ENCODE measurements at places on chromosomes 13 and 19.

DNA sequence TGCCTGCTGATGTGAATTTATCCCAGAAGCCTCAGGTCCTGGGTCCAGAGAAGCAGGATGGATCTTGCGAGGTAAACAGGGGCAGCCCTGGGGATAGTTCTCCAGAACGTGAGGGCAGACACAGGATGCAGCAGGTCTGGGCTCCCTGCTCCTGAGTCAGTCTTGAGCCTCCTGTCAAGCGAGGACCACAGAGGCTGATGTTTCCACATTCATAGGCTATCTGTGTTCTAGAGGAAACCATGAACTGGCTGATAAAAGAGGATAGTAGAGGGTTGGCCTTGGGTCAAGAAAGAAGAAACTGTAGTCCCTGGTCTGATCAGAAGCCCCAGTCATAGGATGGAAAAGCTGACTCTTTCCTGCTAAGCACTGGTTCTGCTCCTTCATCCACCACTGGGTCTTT lies 2.2 kb downstream of the ZNF175 start:
- DNase-seq, result no peak

DNA sequence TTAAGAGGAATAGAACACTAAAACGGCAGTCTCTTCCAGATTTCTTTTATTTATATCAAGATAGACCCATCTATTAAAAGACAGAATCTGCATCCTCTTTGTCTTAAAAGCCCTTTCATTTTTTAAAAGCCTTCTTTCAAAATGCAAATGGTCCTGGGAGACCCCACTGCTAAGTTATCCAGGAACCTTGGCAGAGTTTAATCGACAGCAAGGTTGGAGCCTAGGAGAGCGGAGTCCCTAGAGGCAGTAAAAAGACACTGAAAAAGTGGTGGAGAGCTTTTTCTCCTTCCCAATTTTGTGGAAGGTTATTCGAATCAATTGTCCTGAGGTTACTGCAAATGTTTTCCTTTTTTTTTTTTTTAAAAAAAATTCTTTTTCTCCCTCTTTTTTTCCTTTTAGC lies 294.7 kb downstream of the NALCN start:
- DNase-seq, result no peak

DNA sequence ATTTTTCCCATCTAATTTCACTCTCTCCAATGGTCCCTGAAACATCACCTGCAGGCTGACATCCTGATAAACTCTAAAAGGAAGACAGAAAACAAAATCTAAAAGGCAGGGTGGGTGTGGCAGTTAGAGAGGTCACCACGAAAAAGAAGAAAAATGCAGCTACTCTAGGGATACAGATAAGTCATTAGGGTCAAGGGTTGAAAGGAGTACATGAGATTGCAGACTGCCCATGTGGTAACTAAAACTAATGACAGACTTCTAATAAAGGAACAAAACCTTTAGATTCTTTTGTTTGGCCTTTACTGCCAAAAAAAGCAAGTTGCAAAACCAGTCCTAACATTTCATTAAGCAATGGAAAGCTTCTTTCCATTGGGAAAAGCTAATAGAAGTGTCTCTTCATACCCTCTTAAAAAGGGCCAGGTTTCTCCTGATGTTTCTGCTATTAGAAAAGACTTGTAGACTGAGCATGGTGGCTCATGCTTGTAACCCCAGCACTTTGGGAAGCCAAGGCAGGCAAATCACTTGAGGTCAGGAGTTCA lies 31.0 kb downstream of the THSD1 start:
- no peak for DNase-seq

DNA sequence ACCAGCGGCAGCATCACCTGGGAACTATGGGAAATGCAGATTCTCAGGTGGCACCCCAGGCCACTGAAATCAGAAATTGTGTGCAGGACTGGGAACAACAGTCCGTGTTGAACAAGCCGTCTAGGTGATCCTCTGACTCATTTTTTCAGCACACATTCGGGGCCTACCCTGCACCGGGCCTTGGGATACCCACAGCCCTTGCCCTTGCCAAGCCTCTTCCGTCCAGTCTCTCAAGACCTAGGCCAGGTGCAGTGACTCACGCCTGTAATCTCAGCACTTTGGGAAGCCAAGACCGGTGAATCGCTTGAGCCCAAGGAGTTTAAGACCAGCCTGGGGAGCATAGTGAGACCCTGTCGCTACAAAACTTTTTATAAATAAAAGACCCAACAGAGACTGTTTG lies 18.3 kb downstream of the TGFB1 start:
- no peak for DNase-seq

- no peak for DNase-seq
Measured at GRCh38 chr13:99566125-99567083, 65.1 kb downstream of the TM9SF2 start.

DNA sequence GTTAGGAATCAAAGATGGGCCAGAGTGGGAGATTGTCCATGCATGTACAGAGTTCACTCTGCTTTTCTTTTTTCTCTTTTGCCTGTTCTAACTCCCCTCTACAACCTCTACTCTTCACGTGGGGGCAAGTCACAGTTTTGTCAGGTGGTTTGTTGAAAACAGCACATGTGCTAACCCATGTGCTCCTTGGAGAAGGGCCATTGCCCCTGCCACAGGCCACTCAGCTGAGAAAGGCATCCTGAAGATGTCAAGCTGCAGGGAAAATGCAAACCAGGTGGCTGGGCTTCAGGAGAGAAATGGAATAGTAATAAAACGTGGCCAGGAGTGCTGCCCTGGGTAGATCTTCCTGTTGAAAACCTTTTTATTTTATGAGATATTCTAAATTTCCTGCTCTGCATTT lies 35.3 kb upstream of the SLC10A2 start:
- DNase-seq, result no peak

- peak; percentile 8 for DNase-seq
Measured at GRCh38 chr19:16417660-16418596, 53.8 kb downstream of the EPS15L1 start.

GRCh38 chr13:31775686-31776085 lies 36.4 kb downstream of the RXFP2 start:
- no peak for DNase-seq

DNA sequence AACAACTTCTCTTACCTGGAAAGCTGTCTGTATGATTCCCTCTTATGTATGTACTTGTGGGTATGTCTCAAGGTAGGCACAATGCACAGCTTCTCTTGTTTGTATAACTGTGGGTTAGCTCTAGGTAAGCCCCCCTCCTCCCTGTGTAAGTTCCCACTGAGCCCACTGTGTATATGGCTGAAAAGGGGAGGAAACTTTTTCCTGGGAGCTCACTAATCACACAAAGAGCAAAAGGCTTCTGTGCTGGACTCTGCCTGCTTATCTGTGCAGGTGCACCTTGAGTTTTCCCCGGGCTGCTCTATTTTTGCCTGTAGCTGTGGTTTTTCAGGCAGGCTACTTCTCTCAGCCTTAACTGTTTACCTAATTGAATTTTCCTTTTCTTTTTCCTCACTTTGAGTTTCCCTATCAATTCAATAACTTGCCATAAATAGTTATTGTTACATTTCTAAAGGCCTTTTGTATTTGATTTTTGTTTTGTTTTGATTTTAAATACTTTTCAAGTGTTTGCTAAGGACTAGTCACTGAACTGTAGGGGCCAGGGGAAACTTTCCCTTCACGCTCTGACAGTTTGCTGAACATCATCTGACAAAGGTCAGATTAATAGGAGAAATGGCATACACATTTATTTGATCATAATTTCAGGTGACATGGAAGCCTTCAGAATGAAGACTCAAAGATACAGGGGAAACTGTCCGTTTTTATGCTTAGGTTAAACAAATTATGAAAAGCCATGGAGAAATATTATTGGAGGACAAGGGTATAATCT lies 423.5 kb upstream of the ATXN8OS start:
- no peak for DNase-seq

- DNase-seq, result no peak
Measured at GRCh38 chr13:42364613-42365000, 92.7 kb downstream of the AKAP11 start.

DNA sequence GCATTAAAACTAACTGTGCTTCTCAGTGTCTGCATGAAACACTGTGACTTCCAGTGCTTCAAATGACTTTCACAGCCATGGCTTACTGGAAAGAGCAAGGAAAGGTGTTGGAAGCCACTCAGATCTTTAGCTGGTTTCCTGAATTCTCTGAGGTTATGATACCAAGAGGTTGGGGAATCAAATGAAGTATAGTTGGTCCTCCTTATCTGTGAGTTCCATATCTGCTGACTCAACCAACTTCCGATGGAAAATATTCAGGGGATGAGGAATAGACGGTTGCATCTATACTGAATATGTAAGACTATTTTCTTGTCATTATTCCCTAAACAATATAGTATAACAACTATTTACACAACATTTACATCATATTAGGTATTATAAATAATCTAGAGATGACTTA lies 32.4 kb downstream of the EPSTI1 start:
- no peak for DNase-seq

DNA sequence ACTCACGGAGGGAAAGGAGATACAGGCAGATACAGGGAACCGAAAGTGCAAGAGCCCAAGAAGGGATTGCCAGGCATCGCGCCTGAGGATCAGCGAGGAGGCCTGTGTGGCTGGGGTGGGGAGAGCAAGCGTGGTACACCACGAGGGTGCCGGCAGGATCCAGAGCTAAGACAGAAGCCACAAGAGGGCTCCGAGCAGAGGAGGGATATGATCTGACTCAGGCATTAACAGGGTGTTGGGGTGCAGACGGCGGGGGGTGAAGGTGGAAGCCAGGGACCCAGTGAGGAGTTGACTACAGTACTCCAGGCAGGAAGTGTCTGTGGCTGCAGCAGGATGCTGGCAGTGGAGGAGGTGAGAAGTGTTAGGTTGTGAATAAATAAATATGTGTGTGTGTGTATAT lies 5.4 kb upstream of the PPP1R37 start:
- DNase-seq, result no peak

- no peak for DNase-seq
Measured at GRCh38 chr19:16976446-16976845, 50.2 kb downstream of the CPAMD8 start.

- DNase-seq, result no peak
Measured at GRCh38 chr13:35342440-35342839, 134.0 kb downstream of the MAB21L1 start.

GRCh38 chr13:26980099-26981031 lies 191.2 kb downstream of the USP12 start:
- no peak for DNase-seq

DNA sequence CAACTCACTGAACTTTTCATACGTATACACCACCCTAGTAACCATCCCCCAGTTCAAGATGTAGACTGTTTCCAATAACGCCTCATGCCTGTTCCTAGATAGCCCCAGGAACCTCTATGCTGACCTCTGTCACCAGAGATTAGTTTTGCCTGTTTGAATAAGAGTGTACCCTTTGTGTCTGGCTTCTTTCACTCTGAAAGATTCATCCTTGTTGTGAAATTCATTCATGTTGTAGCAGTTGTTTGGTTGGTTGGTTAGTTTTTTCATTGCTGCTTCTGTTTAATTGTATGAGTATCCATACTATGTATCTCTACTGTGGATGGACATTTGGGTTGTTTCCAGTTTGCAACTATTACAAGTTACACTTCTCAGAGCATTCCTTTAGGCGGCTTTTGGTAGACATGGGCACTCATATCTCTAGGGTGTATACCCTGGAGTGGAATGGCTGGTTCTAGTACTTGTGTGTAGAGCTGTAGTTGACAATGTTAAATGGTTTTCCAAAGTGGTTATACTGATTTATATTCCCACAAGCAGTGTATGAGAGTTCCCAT lies 1.6 kb downstream of the RNASEH2B start:
- DNase-seq, result no peak

DNA sequence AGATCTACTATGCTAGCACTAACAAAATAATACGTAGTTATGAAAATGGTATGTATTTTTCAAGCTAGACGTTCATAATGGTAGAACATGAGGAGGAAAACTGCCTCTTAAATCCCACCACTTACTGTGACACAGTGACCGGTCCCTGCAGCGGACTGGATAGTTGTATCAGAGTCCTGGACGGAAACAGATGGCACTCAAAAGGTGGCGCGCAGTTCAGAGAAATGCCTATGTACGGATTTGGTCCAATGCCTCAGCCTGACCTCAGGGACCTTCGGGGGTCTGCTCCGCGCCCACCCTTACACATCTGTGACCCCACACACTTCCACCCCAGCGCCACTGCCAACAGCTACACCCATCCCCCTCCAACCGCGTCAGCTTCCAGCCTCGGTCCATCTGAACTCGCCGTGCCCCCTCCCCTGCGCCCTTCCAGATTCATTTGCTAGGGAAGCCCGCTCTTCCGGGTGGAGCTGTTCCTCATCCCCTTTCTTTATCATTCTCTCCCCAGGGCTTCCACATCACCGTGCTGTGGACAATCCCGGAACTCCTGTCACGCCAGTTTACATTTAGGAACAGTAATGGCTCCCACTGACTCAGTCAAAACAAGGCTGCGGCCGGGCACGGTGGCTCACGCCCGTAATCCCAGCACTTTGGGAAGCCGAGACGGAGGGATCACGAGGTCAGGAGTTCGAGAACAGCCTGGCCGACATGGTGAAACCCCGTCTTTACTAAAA lies 792 bp upstream of the LENG8 start:
- no peak for DNase-seq

GRCh38 chr19:35013820-35014754 lies 14.0 kb downstream of the GRAMD1A start:
- DNase-seq, result no peak

DNA sequence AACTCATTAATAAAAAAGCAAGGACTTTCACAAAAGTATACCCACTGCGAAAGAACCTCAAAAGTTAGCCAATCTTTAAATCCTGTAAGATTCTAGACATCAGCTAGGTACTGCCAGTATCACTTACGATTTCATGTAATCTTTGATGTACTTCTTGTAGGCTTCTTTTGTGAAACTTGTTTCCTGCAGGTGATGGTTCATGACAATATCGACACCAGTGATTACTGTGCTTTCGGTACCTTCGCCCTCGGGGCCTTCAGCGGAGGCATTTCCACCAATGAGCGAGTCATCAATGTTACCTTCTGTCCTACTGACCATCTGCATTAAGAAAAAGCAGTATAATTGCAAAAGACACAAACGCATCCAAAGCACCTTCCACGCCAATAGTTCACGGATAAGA lies 1.1 kb downstream of the TPT1 start:
- no peak for DNase-seq

- DNase-seq, result no peak
Measured at GRCh38 chr19:52494518-52494917, 33.0 kb upstream of the ZNF808 start.

DNA sequence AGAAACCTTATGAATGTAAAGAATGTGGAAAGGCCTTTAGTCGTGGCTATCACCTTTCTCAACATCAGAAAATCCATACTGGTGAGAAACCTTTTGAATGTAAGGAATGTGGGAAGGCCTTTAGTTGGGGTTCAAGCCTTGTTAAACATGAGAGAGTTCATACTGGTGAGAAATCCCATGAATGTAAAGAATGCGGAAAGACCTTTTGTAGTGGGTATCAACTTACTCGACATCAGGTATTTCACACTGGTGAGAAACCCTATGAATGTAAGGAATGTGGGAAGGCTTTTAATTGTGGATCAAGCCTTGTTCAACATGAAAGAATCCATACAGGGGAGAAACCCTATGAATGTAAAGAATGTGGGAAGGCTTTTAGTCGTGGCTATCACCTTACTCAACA lies 20.8 kb downstream of the ZNF283 start:
- no peak for DNase-seq

DNA sequence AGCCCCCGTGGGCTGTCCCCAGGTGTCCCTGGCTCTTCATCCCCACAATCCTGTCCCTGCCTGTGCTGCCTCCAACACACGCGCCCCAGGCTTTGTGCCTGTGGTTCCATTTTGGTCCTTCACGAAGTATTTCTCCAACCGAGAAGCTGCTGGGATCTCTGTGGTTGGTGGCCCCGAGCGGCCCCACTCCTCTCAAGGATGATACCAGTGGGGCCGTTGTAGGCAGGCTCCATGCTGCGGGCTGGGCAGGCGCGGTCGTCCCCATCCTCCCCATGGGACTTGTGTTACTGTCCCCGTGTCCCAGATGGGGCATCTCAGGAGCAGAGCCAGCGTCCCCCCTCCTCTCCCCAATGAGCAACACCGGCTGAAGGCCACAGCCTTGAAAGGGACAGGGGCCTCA lies 3.7 kb upstream of the ZNF554 start:
- no peak for DNase-seq

All from NCI-H1105 treated with DMSO at 0.1 percent for 48 hours (cell line).